ENCODE measurements at places on chromosomes 3 and 15. TPM values are rescaled to one million over a fixed set of nuclear protein-coding genes. Genes with fewer than 3 reads are reported as not detected.

GRCh38 chr3:24829011-24829581, 334.4 kb upstream of the THRB start:
- peak; percentile 55 for DNase-seq

GRCh38 chr3:149658744-149659497, 1.1 kb upstream of the WWTR1 start:
- DNase-seq: no peak

- no peak for DNase-seq
Measured at GRCh38 chr3:162132981-162133380, 636.4 kb downstream of the OTOL1 start.

DNA sequence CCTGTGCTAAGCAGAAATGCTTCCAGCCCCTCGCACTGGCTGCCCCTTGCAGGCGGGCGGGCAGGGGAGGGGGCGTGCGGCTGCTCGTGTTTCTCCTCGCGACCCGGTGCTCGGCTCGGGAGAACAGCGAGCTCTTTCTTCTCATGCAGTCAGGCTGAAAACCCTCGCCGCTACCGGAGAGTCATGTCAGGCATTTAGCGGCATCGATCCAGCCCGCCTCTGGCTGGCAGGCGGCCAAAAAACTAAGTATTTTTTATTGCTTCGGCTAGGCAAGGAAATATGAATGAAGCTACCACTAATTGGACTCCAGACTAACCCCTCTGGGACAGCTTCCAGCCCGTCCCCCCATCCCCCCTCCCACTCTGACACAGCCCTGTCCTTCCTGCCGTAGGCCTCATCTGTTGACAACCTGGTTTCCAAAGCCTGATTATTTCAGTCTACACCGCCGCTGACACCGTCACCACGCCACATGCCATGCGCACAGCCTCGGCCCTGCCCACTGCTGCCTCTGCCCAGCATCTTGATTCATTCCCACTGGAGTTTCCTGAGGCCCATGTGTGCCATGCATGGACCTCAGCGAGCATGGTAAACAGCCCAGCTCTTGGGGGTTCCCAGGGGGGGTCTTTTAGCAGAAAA, 35.3 kb downstream of the TLE3 start:
- no peak for DNase-seq

GRCh38 chr15:40110866-40111550, 2.3 kb upstream of the BMF start:
- DNase-seq: no peak

The UROC1 gene
- total RNA-seq: not detected

GRCh38 chr3:149296972-149297371, 36.5 kb downstream of the TM4SF18 start:
- no peak for DNase-seq

DNA sequence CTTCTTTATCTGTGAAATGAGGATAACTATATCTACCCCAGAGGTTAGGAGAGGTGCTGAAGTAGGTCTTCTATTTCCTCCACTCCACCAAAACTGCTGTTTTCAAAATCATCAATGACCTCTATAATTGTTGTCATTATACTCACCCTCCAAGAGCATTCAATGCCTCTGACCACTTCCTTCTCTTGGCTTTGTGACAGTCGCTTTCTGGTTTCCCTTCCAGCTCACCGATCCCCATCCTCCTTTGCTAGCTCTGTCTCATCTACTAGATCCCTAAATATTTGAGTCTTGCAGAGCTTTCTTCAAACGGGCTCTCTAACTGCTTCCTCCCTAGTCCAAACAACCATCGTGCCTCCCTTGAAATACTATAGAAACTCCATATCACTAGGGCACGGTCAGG, 153.5 kb downstream of the RPLP1 start:
- DNase-seq: no peak

The CD200R1 gene
- total RNA-seq: not detected

- no peak for DNase-seq
Measured at GRCh38 chr15:90047956-90048575, 46.9 kb downstream of the ZNF710 start.

The OR5H1 gene
- total RNA-seq: not detected

The CHST14 gene
- 12.1 TPM for total RNA-seq

GRCh38 chr15:98330692-98331435, 317.5 kb upstream of the IGF1R start:
- no peak for DNase-seq

DNA sequence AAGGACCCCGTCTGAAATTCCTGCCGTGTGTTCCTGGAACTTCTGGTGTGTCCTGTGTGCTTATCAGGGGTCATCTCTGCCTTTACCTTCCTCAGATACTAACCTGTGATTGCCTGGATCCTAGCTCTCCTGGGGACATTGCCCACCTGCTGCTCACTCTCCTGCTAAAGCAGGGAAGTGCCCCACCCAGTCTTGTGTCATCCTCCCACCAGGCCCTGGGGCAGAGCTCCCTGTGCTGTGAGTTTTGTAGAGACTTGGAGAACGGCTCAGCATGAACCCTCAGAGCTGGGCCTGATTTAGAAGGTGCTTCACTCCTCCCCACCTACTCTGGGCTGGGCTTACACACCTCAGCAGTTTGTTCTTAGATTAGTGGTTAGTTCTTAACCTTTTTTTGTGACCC, 3.8 kb upstream of the TMEM44 start:
- no peak for DNase-seq

DNA sequence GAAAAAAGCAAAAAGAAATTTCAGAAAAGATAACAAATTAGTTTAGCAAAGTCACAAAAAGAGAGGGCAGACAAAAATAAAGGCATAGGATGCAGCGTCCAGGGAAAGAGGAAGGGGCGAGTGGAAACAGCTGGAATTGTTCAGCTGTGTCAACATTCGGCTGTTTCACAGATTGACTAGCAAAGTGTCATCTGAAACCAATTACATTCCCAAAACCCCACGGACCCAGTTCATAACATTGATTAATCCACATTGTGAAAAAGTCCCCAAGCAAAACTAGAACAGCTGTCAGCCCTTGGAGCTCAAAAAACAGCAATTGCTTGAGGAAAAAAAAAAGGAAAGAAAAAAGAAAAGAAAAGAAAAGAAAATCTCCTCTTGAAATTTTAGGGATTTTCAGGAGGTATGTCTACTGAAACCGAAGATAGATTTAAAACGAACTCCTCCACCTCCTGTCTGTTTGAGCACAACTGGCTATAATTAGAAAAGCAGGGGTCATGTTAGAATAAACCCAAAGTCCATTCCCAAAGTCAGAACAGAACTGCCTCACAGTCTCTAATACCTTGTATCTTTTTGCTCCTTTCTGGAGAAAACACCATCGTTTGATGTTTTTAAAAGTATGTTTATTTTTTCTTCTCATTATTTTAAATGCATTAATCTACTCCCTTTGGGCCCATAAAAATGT, 159.6 kb downstream of the RORA start:
- no peak for DNase-seq

DNA sequence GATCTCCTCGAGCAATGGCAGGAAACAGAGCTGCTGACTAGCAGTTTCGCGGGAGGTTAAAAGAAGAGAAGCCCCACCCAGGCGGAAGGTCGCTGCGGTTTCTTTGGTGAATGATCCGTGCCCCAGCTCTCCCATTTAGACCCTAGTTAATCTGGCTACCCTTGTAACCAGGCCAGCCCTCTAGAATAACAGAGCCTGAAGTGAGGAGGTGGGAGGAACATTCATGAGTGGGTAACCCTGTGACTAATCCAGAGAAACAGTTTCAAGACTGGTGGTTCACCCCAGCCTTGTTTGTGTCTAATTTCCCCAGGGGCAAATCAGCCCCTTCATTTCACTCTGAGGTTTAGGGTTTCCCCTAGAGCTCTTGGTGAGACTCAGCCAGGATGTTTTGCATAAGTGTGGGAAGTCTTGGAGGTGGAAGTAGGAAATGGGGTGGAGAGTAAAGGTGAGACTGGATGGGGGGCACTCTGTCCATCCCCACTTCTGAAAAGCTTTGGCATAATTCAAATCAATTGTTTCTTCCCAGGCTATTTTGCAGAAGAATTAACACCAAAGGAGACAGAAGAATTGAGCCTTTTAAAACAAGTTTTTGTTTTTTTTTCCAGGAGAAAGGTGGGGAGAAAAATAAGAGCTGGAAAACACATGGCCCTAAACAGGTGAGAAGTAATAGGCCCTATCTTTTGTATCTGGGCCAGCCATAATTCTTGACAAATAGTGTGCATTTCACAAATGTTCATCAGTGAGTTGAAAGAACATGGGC, 303.1 kb downstream of the RPLP1 start:
- no peak for DNase-seq

GRCh38 chr3:58556761-58557221, 19.8 kb upstream of the ACOX2 start:
- DNase-seq: no peak

The CYFIP1 gene
- 58.1 TPM for total RNA-seq

GRCh38 chr3:27138005-27138404, 231.2 kb downstream of the NEK10 start:
- no peak for DNase-seq

- DNase-seq: no peak
Measured at GRCh38 chr3:2098398-2099027, at the start of gene CNTN4. CNTN4 (plus strand) TSS chr3:2098866.

The LMAN1L gene
- not detected for total RNA-seq

The MYZAP gene
- total RNA-seq: not detected

The NOX5 gene
- total RNA-seq: not detected

DNA sequence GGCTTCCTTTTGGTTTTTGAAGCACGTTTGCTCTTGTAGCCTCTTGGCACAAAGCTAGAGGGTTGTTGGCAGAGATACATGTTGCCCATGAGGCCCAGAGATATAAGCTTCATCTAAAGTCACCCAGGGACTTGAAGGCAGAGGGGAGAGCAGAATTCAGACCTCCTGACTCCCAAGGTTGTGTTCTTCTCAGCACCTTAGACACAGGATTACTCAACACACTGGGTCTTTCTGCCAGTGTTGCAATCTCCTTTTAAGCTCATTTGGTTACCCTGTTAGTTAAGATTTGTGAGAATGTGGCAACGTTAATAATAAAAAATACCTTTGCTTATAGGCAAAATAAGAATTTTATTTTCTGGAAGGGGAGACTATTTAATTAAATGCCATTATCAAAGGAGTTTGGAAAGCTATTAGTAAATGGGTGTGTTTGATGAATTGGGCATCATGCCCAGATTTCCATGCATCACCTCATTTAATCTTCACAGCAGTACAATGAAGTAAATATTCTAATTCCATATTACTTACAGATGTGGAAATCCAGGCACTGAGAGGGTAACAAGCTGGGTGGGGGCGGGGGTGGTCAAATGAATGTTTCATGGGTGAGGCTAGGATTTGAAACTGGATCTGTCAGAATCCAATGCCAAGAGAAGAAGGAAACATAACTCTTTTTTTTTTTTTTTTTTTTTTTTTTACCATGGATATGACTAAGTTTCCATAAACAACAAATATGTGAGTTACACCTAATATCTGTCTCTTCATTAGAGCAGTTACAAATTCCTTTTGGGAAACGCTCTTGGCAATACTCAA, 183.3 kb downstream of the NR1D2 start:
- DNase-seq: no peak

GRCh38 chr15:68385240-68385561, 46.8 kb downstream of the ITGA11 start:
- DNase-seq: no peak

DNA sequence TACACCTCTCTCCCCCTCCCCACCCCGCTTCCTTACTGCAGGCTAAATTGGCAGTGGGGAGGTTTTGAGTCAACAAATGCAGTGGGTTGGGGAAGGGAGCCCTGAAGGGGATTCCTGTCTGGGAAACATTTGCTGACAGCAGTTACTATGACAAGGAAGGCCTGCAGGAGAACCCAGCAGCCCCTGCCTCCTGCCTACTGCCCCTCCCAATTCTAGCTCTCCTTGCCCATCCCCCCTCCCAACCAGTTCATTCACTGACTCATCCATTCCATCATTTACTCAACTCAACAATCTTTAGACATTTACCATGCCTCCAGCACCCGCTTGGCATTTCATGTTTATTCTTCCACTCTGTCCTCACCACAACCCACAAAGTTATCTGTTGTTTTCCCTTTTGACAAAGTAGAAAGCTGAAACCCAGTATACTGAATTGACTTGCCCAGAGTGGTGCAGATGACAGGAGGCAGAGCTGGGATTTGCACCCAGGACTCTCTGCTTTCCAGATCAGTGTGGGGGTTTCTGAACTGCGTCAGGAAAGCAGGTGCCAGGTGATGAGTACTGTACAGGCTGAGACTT, 75.0 kb downstream of the MAGEF1 start:
- no peak for DNase-seq

GRCh38 chr15:29669823-29670222, 152.4 kb downstream of the TJP1 start:
- DNase-seq: no peak

GRCh38 chr3:186953011-186953487, 22.7 kb downstream of the ST6GAL1 start:
- DNase-seq: no peak

- no peak for DNase-seq
Measured at GRCh38 chr15:45690581-45691260, 55.9 kb downstream of the SQOR start.

- no peak for DNase-seq
Measured at GRCh38 chr3:186138272-186138981, 29.5 kb upstream of the ETV5 start.

The ZNF592 gene
- 22.0 TPM for total RNA-seq

The SPTBN5 gene
- total RNA-seq: 0.02 TPM

The ARPIN gene
- total RNA-seq: 0.04 TPM

DNA sequence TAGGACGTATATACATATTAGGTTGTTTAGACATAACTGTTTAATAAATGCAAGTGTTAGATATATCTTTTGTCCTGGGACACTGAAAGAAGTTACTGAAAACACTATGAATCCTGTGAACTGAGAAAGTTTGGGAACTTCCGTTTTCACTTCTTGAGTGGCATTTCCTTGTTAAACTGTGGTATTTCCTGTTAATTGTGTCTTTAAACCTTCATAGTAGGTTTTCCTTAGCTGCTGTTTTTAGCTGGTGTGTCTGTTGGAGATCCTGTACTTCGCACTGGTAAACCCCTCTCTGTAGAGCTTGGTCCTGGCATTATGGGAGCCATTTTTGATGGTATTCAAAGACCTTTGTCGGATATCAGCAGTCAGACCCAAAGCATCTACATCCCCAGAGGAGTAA, 37.1 kb downstream of the ATP6V1A start:
- DNase-seq: no peak

DNA sequence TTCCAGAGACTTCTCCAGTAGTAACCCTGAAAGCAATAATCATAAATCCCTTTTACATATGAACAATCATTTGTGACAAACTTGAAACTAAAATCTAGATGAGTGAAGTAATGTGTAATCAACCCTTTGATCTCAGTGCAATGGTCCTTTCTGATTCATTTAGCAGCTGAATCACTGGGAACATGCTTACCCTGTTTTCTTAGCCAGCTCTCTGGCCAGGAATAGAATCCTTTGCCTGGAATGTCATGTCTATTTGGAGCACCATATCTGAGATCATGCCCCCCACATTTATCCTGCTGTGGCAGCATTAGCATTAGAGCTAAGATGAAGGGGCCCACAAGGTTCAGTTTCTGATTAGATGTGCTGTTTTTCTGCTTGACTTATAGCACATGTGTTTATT, 309.8 kb downstream of the OXSM start:
- DNase-seq: no peak

The PDE8A gene
- total RNA-seq: 20.9 TPM

The GOLGA6L4 gene
- 2.1 TPM for total RNA-seq

- DNase-seq: no peak
Measured at GRCh38 chr3:94226078-94226477, 163.2 kb downstream of the NSUN3 start.

The PPP2R3A gene
- 0.22 TPM for total RNA-seq

The AP3B2 gene
- 0.18 TPM for total RNA-seq
